Activated CD4-positive, alpha-beta T cell treated with anti-CD3 and anti-CD28 coated beads for 48 hours (primary cell): ENCODE measurements at places on chromosomes 7 and 10.

GRCh38 chr7:119007236-119007635 is 782.7 kb downstream of the ANKRD7 start:
- DNase-seq = no peak

DNA sequence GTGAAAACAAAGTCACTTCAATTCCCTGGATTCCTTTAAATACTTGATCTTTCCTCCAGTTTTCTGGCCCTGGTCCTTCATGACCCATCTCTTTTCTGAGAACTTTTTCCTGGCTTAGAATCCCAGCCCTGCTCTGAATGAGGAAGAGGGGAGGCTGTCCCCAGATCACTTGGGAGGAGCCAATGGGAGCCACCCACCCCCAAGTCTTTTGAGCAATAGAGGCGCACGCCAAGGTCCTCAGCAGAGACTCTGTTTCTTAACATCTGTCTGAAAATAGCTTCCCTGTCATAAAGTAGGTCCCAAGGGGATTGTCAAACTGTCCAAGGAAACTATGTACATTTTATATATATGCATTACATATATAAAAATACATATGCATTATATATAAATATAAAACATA is 126.8 kb downstream of the ADRA2A start:
- DNase-seq = no peak

DNA sequence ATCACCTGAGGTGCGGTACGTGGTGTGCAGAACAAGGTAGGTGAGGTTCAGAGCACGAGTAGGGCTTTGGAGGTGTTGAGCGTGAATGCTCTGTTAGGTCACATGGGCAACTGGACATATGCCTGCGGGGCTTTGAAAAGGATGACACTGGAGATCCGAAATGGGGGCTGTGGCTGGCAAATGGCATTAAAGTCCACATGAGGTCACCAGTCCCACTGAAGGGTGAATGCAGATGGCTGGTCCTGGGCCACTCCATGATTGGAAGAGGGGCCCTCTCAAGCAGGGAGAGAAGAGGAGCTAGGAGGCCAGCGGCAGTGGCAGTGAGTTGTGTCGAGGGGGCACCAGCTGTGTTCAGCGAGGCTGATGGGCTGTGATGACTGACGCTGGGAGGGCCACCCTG is 254.9 kb upstream of the SHH start:
- no peak for DNase-seq

DNA sequence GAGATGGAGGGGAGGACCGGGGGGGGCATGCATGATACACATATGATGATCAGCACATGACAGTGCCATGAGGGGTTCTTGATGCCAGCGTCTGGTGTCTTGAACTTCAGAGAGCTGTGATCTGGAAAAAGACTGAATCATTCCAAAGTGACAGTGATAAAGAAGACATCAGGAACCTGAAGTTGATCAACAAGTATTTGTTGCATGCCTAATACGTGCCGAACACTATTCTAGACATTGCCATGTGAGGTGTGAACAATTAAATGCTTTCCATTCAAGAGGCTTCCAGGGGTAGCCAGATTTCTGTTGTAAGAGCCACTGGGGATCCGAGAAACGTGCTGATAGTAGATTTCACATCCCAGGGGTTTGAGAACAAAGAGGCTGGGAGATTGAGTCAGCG is 6.2 kb downstream of the MCM10 start:
- DNase-seq = no peak

- DNase-seq = no peak
Measured at GRCh38 chr10:230758-231157, 95.5 kb downstream of the ZMYND11 start.

GRCh38 chr10:76469675-76470074 is 1038.3 kb downstream of the LRMDA start:
- no peak for DNase-seq

DNA sequence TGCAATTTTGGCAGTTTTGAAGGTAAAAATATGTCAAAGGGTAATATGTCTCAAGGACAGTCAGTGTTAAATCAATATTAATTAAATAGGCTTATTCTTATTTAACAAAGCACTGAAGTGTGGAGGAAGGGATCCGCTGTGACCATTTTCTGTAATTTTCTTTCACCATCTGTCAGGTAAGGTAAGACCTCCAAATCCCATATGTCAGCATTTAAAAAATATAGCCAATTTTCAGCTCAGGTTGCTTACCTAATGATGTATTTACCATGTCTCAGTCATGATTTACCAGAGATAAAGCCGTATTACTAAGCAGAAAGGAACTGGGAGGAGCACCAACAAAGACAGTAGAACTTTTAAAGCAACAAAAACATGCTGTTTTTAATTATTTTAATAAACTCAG is 683.9 kb downstream of the CCSER2 start:
- no peak for DNase-seq
